Renal pelvis (tissue), 12 donors: ENCODE measurements at places on chromosomes 5 and 9. TPM values are rescaled to one million over a fixed set of nuclear protein-coding genes. Genes with fewer than 3 reads are reported as not detected.

The TSLP gene
- polyA plus RNA-seq: 0.15 TPM

The TRIM7 gene
- polyA plus RNA-seq: 0.31 TPM

GRCh38 chr5:164053123-164053522 is 547.7 kb downstream of the MAT2B start:
- no peak for DNase-seq

DNA sequence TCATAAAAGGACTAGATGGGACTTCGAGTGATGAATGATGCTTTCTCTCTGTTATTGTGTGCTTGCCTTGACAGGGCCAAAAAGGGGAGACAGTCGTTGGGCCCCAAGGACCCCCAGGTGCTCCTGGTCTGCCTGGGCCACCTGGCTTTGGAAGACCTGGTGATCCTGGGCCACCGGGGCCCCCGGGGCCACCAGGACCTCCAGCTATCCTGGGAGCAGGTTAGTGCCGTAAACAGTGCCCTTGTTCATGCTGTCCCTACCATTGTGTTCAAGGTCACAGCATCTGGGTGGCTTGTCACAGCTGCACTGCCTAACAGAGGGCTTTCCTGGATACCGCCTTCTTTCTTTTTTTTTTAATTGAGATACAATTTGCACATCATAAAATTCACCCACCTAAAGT is 48.7 kb upstream of the TGFBR1 start:
- DNase-seq: no peak

- no peak for DNase-seq
Observed at GRCh38 chr5:75006865-75007822, 45.2 kb downstream of the GCNT4 start.

DNA sequence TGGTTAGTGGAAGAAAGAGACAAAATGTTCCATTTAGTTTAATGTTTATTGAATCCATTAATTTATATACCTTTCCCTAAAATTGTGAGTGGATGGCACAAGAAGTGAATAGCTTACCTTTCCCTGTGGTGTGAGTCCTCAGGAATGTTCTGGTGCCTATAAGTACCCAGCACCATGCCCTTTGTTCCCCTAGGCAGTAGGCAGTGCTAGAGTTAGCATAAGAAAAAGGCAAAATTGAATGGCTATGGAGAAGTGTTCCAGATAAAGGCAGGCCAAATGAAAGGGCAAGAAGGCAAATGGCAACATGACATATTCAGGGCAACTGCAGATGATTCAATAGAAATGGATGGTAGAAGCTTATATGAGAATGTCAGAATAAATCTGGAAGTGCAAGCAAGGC is 370.8 kb upstream of the PTGER4 start:
- DNase-seq: no peak

DNA sequence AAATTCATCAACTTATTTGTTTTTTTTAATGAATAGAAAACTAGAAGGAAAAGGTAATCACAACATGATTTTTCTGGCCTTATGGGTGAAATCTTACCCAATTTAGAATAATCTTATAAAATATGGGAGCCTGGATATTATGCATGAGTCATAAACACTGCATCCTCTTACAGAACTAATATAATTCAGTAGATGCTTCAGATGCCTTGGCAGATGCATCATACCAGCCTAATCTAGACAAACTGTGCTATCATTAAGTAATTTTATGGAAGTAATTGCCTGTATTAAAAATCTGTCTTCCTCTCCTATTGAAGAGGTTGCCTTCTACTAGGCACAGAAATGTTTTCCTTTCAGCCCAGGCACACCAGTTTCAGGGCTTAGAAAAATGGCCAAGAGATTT is 2384.6 kb upstream of the WWC1 start:
- DNase-seq: no peak

GRCh38 chr9:105039175-105039799 is 111.3 kb upstream of the ABCA1 start:
- DNase-seq: no peak
